Activated CD4-positive, alpha-beta T cell treated with anti-CD3 and anti-CD28 coated beads, Interleukin-2, amount 10 ng/mL, durations not matched to agents 24 days and 14 days (primary cell): ENCODE measurements at places on chromosomes 6 and 20. TPM values are rescaled to one million over a fixed set of nuclear protein-coding genes. Genes with fewer than 3 reads are reported as not detected.
A peak's percentile ranks its signal among the peaks of the same experiment; 100 is the strongest.

GRCh38 chr6:71394926-71395325 lies 106.3 kb downstream of the OGFRL1 start:
- no peak for DNase-seq

- DNase-seq: no peak
Measured at GRCh38 chr20:1700990-1701389, 43.4 kb upstream of the SIRPG start.

Gene TOX2
- total RNA-seq: 1.4 and 2.6 TPM in 2 replicates

Gene SLC22A7
- total RNA-seq: not detected in 2 replicates

DNA sequence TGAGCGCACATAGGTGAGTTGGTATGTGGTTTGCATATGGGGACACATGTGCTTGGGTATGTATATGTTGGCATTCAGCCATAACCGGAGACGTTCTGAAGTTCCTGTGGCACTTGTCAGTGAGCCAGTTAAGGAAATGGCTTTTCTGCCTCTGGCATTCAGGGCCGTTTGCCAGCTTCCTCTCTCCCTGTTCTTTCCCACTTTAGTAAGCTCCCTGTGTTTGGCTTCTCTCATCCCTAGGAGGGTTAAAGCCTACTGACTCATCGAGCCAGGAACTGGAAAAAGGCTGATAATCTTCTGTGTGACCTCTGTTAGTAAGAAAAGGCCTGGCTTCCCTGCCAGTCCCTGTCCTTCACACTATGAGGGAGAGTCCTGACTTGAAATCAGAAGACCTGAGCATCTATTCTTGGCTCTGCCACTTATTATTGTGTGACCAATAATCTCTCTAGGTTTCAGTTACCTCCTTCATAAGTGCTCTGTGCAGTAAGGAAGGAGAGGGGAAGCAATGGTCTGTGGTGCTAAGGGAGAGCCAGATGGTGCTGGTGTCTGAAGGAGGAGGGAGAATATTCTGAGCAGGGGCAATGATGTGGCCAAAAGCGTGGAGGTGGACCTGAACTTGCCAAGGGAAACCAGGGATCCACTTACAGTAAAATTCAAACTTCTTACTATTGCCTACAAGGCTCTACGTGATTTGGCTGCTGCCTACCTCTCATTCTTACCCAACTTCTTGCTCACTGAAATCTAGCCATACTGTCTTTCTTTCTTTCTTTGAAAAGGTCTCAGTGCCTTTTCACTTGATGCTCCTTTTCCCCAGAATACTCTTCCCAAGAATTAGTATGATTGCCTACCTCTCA lies 31.4 kb downstream of the ACSS2 start:
- DNase-seq: no peak

Gene TRIM40
- total RNA-seq: not detected in 2 replicates

DNA sequence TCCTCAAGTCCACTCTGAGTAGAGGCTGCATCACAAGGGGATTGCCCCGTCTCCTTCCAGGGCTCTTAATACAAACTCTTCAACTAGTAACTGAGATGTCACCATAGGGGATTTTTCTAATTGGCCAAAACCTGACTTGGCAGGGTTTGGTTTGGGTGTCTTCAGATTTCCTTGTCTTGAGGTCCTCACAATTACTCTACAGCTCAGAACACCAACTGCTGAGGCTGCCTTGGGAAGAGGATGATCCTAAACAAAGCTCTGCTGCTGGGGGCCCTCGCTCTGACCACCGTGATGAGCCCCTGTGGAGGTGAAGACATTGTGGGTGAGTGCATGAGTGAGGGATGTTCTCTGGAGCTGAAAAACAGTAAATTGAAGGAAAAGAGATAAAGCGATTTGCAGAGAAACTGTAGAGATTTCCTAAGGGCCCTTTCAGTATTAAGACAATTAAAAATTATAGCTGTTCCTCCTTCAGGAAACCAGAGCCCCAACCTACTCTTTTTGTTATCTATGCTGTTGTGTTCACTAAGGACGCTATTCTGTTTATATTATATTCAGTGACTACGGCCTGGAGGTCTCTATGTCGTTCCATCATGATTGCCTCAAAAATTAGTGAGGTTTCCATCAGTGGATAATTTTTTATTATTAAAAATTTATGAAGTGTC lies at the start of gene HLA-DQA1:
Gene HLA-DQA1 (plus strand): TSS at position 188 of the 662 bp plus-strand sequence. CDS start 53 bp downstream, at position 241.
- DNase-seq: peak; percentile 65

GRCh38 chr20:3696200-3696599 lies 14.4 kb upstream of the ADAM33 start:
- DNase-seq: no peak

Gene CRIP3
- 0.43 and 0.79 TPM in 2 replicates for total RNA-seq

DNA sequence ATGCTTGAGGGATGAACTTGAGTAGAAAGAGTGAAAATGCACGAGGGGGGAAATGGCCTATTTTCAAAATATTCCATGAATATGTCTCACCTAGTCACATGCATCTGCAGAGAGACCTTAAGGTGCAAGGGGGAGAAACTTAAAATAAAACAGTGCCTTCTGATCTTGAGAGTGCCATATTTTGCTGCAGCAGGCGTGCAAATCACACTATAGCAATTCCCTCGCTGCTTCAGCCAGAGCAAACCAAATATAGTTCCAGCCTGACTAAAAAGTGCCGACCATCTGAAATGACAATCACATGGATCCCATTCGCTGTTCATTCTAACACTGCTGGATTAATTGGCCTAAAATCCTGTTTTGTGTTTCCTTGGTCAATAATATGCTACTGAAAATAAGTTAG lies 26.3 kb downstream of the KIAA0319 start:
- DNase-seq: no peak

DNA sequence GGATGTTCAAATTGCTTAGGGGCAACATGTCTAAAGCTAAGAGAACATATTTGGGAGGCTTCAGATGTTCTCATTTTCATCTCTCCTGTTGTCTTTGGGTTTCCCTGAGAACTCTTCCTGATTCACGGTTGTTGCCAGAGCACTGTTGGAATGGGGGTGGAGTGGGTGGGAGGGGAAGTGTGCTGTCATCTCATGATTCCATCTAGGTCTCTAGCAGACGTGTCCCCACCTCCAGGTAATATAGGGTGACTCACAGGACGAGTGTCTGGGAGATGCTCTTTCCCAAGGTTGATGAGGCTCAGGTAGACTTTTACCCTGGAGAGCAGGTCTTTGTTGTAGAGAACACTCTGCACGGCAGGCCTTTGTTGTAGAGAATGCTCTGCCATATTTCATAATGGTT lies 636.9 kb downstream of the QKI start:
- DNase-seq: no peak

GRCh38 chr20:16801919-16802651 lies 53.9 kb downstream of the OTOR start:
- peak; percentile 85 for DNase-seq

Gene SIRPD
- total RNA-seq: not detected in 2 replicates

DNA sequence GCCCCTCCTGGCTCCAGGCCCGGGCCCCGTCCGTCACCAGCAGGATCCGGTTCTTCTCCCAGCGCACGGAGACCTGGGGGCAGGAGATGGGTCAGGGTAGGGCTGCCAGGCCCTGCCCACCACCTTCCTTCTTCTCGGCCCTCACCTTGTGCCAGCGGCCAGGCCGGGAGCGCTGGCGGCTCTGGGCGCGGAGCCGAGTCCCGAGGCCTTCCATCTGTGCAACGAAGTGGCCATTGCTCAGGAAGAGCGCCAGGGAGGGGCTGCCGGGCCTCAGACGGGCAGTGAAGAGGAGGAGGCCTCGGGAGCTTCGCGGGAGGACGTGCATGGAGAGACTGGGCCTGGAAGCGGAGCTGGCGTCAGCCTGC lies 7.9 kb downstream of the ADRM1 start:
- no peak for DNase-seq

Gene SYNDIG1
- not detected in 2 replicates for total RNA-seq

GRCh38 chr6:34027445-34027936 lies 118.4 kb downstream of the GRM4 start:
- peak; percentile 90 for DNase-seq

DNA sequence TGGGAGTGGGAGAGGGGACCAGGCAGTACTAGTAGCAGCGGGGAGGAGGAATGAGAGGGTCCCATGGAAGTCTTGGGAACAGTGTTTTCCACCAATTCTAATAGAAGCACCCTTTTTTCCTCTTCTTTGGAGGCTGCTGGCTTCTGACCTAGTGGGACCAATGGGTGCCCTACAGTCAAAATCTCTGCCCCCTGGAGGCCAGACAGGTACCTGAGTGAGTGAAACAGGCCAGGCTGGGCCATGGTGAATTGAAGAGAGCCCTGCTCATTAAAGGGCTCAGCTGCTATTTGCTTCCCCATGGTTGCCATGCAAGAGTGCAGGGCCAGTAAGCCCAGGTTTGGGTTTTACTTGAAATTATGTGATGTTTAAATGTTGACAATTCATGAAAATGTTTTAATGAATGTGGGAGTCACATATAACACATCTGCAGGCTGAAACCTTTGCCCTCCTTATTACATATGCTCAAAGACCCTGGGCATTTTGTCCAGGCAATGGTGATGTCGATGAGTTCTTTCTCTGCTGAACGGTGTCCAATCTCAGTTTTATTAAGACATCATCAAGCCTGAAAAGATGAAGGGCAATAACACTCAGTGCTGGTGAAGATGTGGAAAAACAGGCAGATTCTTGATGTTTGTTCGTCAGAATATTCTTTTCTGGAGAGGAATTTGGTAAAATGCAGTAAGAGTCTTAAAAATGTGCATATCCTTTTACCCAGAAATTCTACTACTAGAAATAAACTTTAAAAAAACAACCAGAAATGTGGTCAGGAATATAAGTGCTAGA lies 42.3 kb upstream of the OCSTAMP start:
- DNase-seq: no peak

- DNase-seq: no peak
Measured at GRCh38 chr20:38211200-38212097, 46.4 kb upstream of the TGM2 start.

GRCh38 chr20:3194617-3195280 lies 9.7 kb downstream of the DDRGK1 start:
- no peak for DNase-seq

- DNase-seq: no peak
Measured at GRCh38 chr20:15767999-15768741, 805.1 kb downstream of the KIF16B start.

- no peak for DNase-seq
Measured at GRCh38 chr6:80579391-80580023, 473.0 kb downstream of the BCKDHB start.

DNA sequence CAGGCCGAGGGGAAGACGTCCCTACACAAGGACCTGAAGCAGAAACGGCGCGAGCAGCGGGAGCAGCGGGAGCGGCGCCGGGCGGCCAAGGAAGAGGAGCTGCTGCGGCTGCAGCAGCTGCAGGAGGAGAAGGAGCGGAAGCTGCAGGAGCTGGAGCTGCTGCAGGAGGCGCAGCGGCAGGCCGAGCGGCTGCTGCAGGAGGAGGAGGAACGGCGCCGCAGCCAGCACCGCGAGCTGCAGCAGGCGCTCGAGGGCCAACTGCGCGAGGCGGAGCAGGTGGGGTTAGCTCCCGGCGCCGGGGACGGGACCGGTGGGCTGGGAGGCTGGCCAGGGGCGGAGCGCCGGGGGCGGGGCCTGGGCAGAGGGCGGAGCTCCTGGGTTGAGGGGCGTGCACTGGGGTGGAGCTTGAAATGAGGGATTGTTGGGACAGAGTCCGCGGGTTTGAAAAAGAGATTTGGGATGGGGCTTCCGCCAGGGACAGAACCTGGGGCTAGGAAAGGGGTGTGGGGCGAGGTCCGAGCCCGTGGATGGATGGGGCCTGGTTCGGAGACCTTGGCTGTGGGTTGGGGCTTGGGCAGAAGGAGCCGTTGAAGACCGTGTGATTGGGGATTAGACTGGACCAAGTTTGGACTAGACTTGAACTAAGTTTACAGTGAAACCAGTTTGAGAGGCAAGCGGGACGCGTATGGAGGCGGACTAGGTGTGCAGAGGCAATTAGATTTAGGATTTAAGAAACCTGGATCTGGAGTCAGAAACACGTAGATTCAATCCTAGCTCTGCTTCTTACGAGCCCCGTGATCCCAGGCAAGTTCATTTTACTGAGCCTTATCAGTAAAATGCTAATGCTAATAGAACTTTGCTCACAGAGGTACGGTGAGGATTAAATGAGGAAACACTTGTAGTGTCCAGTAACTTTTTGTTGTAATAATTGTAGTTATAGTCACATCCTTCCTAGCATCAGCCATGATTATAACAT lies 20.9 kb downstream of the DEF6 start:
- DNase-seq: peak; percentile 53

DNA sequence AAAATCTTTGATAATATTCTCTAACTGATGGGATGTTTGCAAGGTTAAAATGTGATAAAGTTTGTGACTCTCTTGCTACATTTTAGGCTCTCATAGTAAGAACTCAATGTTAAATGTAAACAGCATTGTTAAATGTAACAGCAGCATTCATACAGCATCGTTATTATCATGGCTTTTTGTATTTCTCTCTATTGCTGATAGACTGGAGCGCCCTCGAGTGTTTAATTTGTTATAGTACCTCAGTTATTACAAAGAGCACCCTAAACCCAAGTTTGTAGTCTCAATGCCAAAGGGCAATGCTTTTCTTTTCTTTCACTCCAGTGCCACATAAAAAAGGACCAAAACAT lies 14.9 kb upstream of the TTPAL start:
- DNase-seq: peak; percentile 66

Gene NFATC2
- total RNA-seq: 65.0 and 66.4 TPM in 2 replicates

DNA sequence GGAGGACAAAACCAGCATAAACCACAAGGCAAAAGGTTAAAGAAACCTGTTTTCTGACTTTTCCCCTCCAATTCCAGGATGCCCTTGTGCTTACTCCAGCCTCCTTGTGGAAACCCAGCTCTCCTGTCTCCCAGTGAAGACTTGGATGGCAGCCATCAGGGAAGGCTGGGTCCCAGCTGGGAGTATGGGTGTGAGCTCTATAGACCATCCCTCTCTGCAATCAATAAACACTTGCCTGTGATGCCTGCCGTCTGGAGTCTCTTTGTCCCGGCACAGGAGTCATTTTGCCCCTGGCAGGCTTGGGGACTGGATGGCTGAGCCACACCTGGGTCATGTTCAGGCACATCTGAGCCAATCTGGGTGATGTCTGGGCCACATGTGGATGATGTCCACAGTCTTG lies 26.6 kb downstream of the BPIFB1 start:
- DNase-seq: no peak

- peak; percentile 90 for DNase-seq
Measured at GRCh38 chr6:135568379-135568778, 70.8 kb upstream of the AHI1 start.

Gene SOD2
- total RNA-seq: 83.0 and 88.3 TPM in 2 replicates

DNA sequence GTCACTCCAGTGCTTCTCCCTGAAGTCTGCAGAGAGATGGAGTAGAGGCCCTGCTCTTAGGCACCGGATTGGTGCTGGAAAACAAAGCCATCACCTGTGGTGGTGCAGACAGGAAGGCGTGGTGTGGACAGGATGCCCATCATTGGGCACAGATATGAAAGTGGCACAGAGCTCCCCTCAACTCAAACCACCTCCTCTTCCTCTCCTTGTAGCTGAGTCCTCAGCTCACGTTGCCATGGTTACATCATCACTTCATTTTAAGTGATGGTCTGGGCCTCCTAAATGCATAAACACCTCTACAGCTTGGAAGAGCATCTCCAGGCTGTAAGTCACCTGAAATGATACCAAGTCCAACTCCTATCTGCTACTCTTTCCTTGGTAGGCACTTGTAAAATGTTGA lies 8.0 kb upstream of the RTF2 start:
- peak; percentile 85 for DNase-seq

- peak; percentile 86 for DNase-seq
Measured at GRCh38 chr6:111973118-111973761, 80.7 kb upstream of the CCN6 start.
